ENCODE measurements at places on chromosomes 2 and 18.

- DNase-seq: no peak
These were observed 107.6 kb upstream of the MSH6 start for GRCh38 chr2:47675196-47675825.

DNA sequence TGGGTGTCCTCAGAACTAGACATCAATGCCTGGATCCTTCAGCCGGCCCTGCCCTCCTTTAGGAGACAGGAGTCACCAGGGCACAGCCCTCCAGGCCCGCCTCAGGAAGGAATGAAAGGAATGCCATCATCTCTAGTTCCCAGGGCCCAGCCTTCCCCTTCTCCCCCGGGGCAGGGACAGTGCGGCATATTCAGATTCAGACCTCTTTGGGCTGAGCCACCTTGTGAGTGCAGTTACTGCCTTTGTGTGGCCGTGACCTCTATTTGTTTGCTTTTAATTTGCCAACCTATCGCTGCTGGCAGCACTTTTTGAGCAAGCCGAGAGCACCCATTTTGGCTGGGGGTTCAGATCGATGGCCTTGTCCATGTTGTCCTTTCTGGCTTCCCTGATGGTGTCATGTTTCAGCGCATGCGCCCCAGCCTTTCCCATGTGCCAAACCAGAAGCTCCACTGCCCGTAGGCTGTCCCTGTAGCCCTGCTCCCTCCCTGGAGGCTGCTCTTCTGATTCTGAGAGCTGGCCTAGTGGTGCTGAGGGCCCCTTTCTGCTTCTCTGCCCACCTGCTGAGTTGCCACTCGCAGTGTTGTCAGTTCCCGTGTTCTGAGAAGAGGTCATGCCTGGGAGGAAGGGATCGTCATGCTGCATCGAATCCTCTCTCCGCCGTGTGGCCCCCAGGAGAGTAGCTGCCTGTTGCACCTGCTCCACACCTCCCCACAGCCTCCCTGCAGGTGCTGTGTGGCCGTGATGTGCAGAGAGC, 10.9 kb downstream of the ANKRD23 start:
- DNase-seq: no peak

GRCh38 chr18:49212819-49213218, 247.6 kb downstream of the DYM start:
- DNase-seq: no peak

DNA sequence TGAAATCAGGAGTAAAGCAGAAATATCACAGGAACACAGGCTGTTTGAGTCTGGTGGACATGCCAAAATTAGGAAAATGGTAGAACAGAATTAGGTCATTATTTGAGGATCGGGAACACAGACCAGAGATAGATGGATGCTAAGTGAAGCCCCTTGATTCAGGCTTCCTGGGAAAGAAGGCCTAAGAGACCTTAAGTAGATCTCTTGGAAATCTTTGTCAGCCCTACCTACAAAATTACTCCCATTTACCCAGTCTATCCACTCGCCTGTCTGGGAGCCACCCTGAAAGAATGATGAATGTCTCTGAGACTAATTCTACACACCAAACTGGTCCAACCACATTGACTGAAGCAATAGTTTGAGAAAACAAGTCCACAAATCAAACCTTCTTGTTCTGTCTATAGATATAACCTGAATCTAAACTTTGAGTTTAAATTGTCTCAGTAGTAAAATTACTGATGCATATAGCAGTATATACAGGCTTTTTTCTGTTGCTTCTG, 36.6 kb upstream of the TANK start:
- no peak for DNase-seq

GRCh38 chr18:55634545-55634944, 46.6 kb upstream of the TCF4 start:
- DNase-seq: no peak

DNA sequence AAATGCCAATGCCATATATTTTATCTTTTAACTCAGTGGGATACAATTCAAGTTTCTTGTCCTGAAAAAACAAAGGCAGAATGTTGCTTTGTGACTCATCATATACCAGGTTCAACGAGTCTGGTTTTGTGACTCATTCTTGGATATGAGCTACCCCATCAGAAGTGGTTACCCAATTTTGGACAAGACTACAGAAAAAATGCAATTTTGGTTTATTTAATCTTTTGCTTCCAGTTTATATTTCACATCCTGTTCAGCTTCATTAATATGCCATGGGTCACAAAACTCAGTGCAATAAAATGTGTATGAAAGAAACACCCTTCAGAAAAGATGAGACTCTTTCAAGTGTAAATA, 25.0 kb downstream of the FN1 start:
- no peak for DNase-seq

- no peak for DNase-seq
These were observed 793.0 kb upstream of the ACVR2A start for GRCh38 chr2:147051814-147052213.

DNA sequence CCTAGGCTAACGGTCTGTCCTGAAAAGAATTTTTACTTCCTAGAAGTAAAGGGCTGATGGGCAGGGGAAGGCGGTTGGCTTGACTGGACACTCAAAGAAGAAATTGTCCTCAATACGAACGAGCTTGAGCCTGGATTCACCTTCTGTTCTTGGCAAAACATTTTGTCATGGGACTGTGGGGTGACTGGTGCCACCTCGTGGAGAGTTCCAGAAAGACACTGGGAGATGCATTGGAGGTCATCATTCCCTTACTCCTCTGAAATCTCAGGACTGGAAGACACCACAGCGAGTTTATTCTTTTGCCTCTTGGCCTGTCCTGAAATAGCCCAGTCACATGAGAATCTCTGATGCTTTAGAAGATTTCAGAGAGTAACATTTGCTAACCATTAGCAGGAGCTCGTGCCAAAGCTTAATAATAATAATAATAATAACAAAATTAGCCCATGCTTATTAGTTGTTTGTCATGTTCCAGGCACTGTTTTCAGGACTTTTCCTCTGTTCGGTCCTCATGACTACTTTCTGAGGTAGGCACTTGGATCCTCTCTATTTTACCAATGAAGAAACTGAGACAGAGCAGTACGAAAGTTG, 44.5 kb downstream of the TMEM182 start:
- no peak for DNase-seq

DNA sequence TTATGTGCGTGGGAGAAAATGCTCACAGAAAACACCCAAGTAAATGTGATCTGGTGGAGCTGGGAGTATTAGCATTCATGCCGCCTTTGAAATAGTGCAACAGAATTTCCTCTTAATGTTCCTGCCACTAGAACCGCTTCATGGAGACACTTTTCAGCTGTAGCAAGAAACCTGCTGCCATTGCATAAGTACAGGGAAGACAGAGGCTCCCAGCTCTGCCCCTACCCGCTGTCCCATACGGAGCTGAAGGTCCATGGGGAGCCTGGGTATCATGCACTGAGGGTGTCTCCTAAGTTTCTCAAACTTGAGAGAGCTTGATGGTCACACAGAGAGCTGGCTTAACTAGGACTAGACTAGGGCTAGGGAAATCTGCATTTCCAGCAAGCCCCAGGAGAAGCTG, 49.6 kb downstream of the CRIM1 start:
- DNase-seq: no peak

DNA sequence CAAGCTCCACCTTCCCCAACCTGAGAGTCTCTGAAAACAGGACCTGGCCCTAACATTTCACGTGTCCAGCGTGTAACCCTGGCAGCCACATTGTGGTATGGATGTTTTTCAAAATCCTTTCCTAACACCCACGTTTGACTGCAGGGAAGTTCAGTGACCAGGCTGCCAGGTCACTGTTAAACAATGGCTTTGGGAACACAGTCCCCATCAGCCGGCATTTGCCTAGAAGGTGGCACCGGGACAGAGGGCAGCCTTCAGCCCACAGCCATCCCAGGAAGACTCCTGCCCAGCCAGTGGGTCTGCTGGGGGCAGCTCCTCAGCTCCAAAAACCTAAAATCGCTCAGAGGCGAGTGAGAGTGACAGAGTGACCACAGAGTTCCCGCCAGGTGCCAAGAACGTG, 140.2 kb downstream of the SH3BP4 start:
- no peak for DNase-seq

GRCh38 chr2:30784682-30785081, 22.6 kb downstream of the CAPN13 start:
- DNase-seq: no peak

DNA sequence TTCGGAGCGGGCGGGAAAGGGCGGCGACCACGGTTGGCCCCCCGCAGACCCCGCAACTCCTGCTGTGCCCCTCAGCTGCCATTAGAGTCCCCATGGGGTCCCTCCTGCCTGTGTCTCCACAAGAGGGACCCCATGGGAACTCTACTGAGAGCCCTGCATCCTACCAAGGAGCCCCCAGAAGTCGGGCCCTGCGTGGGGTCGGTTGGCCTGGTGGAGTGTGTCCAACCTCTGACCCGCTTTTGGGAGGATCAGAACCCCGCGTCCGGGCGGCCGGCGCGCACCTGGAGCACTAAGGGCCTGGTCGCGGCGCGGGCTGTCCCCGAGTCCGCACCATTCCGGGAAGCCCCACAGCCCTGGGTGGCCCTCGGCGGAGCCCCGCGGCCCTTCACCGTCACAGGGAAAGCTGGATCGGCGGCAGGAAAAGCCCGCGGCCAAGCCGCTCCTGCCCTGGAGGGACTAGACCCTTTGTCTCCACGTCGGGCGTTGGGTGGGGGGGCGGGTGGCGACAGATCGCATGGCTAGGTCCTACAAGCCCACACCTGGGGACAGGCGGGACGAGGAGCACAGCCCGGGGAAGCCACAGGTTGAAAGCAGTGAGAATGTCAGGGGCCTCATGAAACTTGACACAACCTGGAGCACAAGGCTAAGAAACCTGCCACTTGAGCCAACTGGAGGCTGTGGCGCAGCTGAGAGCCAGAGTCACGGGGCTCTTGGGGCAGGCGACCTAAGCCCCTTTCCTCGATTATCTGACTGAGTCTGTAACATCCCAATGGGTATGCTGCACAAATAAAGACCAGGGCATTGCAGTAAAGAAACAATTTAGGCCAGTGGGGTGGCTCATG, 11.2 kb upstream of the CXXC1 start:
- no peak for DNase-seq

DNA sequence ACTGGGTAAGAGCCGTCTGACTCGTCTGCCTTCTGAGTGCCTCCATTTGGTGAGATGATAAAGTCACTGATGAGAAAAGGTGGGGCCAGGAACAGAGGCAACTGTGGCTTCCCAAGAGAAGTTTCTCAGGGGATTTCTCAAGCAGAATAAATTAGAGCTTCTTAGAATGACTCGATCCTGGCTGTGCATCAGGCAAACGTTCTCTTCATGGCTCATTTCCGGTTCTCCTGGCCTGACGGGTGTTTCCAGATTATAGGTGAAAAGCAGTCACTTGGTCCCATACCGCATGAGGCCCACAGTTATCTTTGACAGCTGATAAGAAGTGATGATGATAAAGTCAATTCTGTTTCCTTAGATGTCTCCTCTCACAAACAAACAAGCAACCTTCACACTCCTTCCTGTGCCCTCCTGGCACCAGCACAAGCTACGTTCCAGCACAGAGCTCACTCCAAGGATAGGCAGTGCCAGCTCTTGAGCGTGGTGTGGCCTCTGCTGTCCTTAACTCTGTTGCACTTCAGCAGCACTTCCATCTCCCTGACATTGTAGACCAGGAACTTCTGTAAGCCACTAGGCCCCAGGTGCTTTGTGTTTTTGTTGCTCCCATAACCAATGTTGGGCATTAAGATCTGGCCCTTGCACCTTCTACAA, 37.8 kb upstream of the KCNF1 start:
- no peak for DNase-seq

GRCh38 chr2:88831792-88832248, 140.3 kb downstream of the RPIA start:
- no peak for DNase-seq

DNA sequence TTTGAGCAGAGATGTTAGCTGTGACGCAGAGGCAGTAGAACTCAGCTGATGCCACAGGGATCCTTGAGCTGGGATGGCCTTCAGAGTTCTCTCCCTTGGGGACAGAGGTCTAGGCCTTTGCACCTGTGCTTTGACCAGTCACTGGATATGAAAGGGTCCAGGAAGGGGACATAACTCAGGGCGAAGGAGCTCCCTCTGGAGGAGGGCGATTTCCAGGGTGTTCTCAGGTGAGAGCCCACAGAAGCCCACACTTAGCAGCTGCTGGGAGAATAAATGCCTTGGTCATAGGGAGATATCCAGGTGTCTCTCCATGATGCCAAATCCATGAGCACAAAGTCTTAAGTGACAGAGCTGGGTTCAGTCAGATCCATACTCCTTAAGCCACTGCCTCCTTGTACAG, 369.2 kb downstream of the NYAP2 start:
- no peak for DNase-seq

DNA sequence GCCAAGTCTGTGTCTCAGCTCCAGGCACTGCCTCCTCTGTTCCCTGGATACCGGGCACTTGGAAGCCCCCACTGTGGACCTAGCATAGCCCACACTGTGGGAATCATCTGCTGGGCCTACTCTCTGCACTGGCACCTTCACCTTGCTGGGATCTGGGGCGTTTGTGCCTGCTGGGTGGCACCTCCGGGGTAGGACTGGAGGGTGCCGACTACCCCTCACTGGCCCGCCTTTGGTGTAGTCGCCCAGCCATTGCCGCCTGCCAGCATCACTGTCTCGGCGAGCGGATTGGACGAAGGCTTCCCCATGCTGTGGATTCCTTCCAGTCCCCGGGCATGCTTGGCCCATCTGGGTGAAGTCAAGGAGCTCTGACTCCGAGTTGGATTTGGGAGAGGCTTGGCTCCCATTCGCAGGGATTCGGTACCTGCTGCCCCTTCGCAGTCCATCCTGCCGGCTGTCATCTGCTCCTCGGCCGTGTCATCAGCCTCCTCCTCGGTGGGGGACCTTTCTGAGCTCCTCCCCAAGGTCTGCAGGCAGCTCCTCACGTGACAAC, 180.6 kb upstream of the HDAC4 start:
- no peak for DNase-seq

GRCh38 chr2:16239296-16239850, 299.0 kb downstream of the MYCN start:
- no peak for DNase-seq

DNA sequence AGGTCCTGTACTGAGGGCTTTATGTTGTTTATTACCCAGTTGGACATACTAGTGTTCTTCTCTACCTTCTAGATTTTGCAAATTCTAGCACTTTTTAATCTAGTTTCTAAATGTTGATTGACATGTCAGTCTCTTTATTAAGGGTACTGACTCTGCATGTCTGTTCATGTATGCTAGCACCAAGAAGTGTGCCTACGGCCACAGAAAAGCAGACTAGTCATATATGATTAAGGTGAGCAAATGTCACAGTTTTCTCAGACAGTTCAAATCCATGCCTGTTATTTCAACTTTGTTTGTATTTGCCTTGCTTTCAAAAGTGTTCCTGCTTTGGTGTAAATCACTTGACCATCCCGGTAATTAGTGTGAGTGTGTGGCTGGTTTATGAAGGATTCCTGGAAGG, 145.0 kb upstream of the DSEL start:
- no peak for DNase-seq

GRCh38 chr2:155583674-155584195, 748.8 kb downstream of the NR4A2 start:
- DNase-seq: no peak

- DNase-seq: no peak
These were observed 24.3 kb upstream of the VIT start for GRCh38 chr2:36672199-36672598.

GRCh38 chr2:48049371-48049770, 143.1 kb upstream of the FBXO11 start:
- no peak for DNase-seq

- no peak for DNase-seq
These were observed 4.6 kb downstream of the INHA start for GRCh38 chr2:219576505-219577388.

GRCh38 chr2:181972431-181973170, 13.1 kb upstream of the PPP1R1C start:
- no peak for DNase-seq

- no peak for DNase-seq
These were observed 24.4 kb upstream of the GPR39 start for GRCh38 chr2:132392221-132392620.
